NCI-H1694 (cell line): ENCODE measurements at places on chromosomes 1 and 21.

DNA sequence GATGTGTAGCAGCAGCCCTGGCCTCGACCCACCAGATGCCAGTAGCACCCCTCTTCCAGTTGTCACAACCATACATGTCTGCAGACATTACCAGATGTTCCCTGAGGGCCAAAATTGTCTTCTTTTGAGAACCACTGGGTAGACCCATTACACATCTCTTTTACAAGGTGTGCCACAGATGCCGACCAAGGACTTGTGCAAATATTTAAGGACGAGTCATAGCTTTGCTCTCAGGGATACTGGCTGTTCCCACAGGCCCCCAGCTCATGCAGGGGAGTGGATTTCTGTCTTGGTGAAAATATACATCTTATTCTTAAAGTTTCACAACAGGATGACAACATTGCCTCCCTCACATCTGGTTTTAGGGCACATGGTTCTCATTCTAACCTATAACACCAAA is 59.4 kb upstream of the ZBTB18 start:
- no peak for DNase-seq

DNA sequence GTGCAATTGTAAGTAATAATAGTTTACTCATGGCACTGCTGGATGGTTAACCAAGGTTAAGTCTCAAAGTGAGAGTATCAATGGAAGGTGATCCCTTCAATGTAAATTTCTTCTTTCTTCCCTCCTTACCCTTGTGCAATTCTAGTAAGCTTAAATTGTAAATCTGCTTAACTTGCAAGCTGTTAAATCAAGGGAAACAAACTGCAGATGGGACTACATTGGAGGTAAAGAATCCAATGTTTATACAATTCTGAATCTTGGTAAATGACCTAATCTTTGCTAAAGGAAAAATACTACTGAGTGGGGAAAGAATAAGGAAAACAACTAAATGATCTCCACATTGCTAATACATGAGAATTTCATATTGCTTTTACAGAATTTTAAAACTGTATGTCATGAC is 6.7 kb upstream of the CD55 start:
- no peak for DNase-seq

DNA sequence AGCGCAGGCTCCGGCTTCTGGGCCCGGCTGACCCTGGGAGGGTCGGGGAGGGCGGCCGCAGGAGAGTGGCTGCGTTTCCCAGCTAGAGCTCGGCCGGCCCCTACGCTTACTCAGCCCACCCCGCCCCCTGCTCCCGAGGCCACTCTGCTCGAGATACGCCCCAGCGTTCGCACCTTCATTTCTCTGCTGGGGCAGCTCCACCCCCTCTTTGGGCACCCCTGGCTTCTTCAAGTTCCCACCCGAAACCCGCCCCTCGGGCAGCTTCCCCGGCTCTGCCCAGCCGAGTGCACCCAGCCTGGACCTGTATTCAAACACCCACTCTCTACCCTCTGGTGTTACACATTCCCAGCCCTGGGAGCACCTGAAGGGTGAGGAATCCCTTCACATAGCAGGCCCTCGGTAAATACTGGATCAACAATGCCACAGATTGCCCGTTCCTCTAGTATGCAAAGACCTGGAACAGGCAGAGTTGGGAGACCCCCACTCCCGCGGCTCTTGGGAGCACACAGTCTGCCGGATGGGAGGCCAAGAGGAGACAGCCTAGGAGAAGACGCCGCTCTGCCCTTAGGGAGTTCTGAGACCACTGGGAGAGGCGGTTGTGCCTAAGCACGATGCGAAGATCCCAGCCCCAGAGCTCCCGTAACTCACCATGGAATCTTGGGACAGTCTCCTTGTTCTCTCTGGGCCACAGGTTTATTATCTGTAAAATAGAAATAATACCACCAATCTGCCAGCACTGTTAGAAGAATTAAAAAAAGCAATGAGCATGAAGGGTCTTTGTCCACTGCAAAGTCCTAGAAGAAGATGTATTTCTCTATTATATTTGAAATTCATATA is 566 bp upstream of the PAQR7 start:
- no peak for DNase-seq

DNA sequence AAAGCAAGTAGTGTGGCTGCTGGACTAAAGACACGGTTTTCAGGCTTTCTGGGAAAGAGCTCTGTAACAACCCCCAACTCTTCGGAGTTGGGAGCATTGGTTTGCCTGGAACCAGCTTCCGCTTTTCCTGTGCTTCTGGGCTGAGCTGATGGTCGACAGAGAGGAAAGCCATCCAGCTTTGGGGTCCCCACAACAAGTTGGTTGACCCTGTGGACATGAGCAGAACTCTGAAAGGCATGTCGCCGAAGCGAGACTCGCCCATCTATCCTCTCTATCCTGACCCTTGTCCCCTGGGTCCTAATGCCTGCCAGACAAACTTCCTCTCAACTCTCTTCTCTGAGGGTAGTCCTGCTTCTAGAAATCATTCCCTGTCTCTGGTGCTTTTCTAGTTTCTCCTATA is 31.9 kb upstream of the FCGR2A start:
- no peak for DNase-seq

GRCh38 chr1:8670371-8670818 is 147.0 kb downstream of the RERE start:
- DNase-seq = no peak

DNA sequence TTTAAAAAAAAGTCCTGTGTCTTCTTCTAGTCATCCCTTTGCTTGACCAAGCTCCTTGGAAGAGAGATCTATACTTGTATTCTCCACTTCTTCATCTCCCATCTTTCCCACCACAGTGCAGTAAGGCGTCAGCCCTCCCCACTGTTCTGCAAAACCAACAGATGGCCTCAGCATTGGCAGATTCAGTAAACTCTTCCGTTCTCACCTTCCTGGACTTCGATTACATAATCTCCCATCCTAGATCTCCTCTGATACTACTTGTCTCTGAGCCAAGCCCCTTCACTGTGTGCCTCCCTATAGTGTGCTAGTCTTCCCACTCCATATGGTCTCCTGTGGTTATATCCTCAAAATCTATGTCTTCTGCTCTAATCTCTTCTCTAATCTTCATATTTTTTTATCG is 1.6 kb upstream of the COLGALT2 start:
- DNase-seq = no peak

- peak; percentile 26 for DNase-seq
Measured at GRCh38 chr1:155160128-155160527, 13.0 kb downstream of the KRTCAP2 start.

DNA sequence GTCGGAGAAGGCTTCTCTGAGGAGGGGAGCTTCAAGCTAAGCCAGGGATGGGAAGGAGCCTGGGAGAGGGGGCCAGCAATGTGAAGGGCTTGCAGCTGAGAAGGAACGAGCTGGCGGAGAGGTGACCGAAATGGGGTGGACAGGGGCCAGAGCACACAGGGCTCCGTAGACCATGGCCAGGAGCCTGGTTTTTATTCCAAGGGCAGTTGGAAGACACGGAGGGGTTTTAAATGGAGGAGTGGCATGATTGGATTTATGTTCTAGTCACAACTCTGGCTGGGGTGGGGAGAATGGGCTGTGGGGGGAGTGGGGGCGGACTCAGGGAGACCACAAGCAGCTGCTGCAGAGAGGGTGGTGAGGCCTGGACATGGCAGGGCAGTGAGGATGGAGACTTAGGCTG is 5.1 kb upstream of the EPS8L3 start:
- no peak for DNase-seq

DNA sequence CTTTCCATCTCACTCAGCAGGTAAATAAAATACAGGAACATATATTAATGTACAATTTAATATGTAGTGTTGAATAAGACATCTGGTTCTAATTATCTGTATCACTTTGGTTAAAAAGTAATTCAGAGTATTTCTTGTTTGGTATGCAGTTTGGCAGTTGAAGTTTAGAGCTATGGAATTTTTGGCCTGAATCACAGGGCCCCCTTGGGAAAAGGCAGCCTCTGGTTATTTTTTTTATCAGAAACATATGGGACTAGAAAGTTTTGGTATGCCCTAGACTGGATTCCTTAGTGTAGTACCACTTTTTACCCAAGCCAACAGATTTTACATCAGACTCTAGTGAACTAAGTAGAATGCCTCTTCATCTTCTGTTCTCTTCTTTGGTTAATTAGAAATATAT is 26.4 kb downstream of the CNST start:
- DNase-seq = no peak

- no peak for DNase-seq
Measured at GRCh38 chr1:229991104-229991513, 75.9 kb upstream of the GALNT2 start.

DNA sequence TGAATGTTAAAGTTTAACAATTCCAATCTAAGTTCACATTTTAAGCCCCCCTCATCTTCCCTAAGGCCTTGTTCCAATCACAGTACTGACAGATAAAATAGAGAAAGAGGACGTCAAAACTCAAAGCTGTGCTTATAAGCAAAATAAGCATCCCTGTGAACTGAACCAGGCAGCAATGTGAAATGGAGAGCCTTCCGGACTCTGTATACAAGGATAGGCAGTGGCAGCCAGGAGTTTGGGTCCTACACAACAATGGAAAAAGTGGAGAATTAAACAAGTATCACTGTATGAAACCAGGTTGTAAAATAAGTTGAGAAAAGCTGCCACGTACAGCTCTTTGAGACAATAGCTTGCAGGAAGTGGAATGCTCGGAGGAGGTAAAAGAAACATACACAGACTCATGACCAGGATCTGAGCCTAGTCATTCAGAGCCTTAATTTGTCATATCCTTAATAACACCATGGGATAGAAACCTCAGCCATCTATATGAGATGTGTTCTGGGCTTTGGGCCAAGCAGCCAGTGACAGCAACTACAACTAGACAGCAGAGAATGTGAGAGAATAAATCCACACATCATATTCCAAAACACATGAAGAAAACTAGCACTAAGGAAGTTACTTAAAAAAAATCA is 55.2 kb upstream of the PALMD start:
- peak; percentile 51 for DNase-seq

DNA sequence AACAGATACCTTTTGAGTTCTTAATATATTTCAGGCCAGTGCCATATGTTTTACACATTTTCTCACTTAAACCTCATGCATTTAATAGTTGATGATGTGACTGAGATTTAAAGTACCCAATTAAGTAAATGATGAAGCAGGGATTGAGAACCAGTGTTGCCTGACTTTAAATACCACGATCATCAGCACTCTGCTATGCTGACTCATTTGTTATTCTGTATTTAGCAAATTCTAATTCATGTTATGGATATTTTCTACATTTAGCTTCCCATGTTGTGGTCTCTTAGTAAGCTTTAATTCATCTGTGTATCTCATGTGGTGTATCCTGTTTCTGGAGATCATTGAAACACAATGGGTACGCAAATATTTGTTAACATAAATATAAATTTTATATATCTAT is 363.0 kb downstream of the PTBP2 start:
- no peak for DNase-seq

- no peak for DNase-seq
Measured at GRCh38 chr21:33362044-33362555, 37.3 kb downstream of the IFNAR1 start.

DNA sequence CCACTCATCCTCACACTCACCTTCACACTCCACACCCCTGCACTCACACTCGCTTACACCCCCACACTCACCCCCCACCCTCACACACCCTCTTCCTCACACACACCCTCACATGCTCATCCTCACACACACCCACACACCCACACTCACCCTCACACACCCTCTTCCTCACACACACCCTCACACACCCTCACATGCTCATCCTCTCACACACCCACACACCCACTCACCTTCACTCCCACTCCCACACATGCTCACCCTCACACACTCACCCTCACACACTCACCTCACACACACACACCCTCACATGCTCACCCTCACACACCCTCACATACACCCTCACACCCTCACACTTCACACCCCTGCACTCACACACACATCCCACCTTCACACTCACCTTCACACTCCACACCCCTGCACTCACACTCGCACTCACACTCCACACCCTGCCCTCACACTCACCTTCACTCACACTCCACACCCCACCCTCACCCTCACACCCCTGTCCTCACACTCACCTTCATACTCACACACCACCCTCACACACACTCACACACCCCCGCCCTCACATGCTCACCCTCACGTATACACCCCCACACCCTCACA is 42.6 kb upstream of the EDN2 start:
- no peak for DNase-seq

DNA sequence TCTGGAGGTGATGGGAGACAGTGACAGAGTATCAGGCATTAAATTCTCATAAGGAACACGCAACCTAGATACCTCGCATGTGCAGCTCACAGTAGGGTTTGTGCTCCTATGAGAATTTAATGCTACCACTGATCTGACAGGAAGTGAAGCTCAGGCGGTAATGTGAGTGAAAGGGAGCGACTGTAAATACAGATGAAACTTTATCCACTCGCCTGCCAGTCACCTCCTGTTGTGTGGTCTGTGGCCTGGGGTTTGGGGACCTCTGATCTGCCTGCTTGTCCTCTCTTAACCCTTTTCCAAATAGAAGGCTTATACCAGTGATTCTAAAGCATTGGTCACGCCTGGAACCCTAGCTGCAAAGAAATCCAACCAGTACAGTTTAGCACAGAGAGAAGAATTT is 15.3 kb downstream of the GABPA start:
- DNase-seq = no peak

GRCh38 chr1:2604844-2605508 is 18.4 kb downstream of the PRXL2B start:
- DNase-seq = no peak

DNA sequence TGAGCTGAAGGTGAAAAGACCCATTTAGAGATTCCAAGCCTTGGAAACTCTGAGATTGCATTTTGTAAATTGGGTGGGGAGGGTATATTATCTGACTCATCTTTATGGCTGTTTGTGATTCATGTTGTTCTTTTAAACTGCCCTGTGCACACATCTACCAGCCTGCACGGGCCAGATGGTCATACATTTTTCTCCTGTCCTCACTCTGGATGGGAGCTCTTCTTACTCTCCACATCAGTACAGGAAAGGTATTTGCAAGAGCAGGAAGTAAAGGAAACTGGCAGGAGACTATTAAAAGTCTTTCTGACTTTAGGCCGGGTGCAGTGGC is 14.3 kb upstream of the NMNAT2 start:
- no peak for DNase-seq

DNA sequence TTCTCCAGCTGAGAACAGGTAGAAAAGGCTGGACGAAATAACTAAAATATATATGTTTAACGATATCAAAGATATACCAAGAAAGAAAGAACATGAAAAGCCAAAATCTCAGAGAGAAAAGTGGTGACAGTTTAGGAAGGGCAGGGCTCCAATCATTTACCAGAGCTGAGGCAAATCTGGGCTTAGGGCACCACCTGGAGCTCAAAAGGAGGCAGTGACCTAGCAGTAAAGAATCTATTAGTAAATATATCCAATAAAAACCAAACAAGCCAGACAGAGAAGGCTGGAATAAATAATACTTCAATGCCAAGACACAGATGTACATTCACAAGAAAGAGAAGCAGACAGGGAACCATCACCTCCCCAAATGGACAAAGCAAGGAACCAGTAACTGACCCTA is 43.5 kb downstream of the CHIA start:
- peak; percentile 3 for DNase-seq

- peak; percentile 2 for DNase-seq
Measured at GRCh38 chr1:184813528-184814089, 59.0 kb upstream of the EDEM3 start.

- DNase-seq = no peak
Measured at GRCh38 chr1:99005537-99005942, 879 bp upstream of the PLPPR5 start.
